ENCODE measurements at places on chromosomes 2 and 18.

DNA sequence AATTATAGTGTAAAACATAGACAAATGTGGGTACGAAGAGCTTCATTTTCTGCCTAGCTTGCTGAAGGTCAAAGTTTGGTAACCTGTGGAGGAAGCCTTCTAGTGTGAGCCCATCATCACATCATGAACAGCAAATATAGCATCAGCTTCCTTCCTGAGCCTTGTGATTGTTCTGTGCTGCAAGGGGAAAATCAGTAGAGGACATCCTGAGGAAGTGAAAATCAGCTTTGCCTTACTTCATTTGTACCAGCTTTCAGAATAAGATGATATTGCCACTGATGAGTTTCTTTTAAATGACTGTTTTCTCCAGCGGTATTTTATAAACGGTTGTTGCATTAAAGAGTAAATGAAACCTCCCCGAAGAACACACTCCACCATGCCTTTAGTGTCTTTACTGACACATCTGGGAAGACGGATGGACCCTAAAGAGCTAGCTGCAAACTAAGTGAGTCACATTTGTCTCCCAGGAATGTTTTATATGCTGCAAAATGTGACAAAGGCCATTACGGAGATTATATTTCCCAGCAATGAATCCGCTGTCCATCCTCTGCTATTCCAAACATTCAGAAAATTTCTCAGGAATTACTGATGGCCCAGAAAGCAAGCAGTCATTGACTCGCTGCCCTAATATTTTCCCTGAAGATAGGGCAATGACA, 1272.8 kb downstream of the SUCLG1 start:
- no peak for DNase-seq

- DNase-seq: no peak
Measured at GRCh38 chr2:134773759-134774742, 55.3 kb upstream of the TMEM163 start.

GRCh38 chr2:120305296-120305695, 40.6 kb upstream of the INHBB start:
- no peak for DNase-seq

- DNase-seq: no peak
Measured at GRCh38 chr2:237553948-237554347, 12.4 kb upstream of the PRLH start.

- DNase-seq: no peak
Measured at GRCh38 chr2:60483401-60483800, 70.1 kb downstream of the BCL11A start.

DNA sequence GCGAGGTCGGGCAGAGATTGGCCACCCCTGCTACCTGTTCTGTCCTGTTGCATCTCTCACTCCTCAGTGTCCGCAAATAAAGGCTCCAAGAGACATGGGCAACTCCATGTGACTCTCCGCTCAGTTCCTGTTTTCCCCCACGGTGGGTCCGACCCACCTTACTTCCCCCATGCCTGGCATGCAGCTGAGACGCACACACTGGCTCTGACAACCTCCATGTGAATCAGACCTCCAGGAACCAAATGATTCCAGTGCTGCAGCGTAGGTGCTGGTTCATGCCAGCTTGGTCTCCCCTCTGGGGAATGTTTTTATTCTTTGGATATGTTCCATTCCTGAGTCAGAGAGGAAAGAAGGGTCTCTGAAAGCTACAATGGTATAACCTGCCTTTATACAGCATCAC, 221.5 kb downstream of the SH3RF3 start:
- no peak for DNase-seq

DNA sequence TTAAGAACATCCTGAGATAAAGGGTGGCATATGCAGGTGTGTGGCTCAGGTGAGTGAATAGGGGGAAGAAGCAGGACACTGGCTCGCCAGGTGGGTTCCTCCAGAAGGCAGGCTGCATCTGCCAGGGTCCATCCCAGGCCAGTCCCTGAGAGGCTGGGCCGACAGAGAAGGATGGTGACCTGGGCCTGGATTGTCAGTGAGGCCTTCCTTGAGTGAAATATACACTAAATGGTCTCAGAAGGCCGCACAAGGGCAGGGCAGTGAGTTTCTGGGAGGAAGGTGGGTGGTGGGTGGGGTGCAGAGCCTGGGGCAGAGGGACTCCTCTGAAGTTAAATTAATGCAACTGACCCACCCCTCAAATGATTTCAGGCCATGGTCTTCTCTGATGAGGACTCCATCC, 182.1 kb downstream of the ANKRD30B start:
- no peak for DNase-seq

- no peak for DNase-seq
Measured at GRCh38 chr18:45920367-45920766, 46.8 kb downstream of the EPG5 start.

DNA sequence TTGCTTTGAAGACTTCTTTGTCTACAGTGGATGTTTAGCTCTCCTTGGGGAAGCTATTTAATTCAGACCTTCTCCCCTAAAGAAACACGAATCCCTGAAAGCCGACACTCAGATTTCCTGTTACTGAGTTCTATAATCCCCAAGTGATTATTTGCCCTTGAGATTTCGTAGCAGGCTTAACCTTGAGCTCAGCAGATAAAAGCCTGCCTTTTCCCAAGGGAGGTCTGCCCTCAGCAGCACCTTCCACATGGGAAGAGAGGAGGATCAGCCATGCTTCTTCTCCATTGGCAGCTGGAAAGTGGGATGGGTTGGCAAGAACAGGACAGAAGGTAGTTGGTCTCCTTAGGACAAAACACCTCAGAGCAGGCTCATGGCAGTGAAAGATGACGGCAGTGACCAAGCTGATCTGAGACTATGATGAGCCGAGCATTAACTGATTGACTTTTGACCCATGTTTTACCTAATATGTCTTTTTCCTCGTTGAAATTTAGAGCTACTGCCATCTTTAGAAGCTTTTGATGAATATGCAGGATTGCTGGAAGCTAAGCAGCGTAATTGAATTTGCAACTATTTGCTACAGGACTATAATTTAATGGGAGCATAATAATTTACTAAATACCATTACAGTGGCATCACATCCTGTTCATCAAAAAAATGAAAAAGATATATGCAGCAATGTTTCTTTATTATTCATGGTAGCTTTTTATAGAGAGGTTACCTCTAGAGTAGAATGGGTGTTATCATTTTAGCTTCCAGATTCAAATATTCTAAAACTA, 511.1 kb upstream of the ID2 start:
- no peak for DNase-seq

DNA sequence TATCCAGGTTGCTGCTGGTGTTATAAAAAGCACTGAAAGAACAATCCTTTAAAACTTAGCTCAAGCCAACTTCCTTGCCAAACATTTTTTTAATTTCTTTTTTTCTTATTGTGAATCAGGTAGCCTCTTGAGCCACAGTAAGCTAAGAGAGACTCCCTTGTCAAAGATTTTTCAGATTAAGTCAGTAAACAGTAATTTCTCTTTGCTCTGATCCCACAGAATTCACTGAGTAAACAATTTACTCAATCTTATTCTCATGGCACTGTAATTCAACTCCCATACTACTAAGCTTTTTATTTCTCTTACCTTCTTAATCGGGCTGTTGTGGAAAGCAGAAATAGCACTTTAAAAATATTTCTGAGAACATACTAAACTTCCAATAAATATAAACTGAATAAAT, 82.7 kb downstream of the C2orf74 start:
- DNase-seq: no peak

- DNase-seq: no peak
Measured at GRCh38 chr2:101293544-101293943, 15.0 kb downstream of the RNF149 start.

GRCh38 chr18:39635966-39636365, 2070.4 kb upstream of the CELF4 start:
- no peak for DNase-seq

GRCh38 chr2:238803996-238804870, 43.7 kb upstream of the TWIST2 start:
- DNase-seq: no peak

GRCh38 chr18:39166776-39167175, 1601.2 kb upstream of the CELF4 start:
- DNase-seq: no peak

- DNase-seq: no peak
Measured at GRCh38 chr2:172013396-172013795, 13.6 kb downstream of the METAP1D start.

GRCh38 chr2:147378403-147378802, 466.4 kb upstream of the ACVR2A start:
- no peak for DNase-seq

GRCh38 chr2:73177645-73178255, 24.6 kb upstream of the NOTO start:
- DNase-seq: no peak

GRCh38 chr2:3535794-3536681, 16.7 kb upstream of the ADI1 start:
- DNase-seq: no peak

- no peak for DNase-seq
Measured at GRCh38 chr2:85772019-85772745, 18.4 kb downstream of the ATOH8 start.

DNA sequence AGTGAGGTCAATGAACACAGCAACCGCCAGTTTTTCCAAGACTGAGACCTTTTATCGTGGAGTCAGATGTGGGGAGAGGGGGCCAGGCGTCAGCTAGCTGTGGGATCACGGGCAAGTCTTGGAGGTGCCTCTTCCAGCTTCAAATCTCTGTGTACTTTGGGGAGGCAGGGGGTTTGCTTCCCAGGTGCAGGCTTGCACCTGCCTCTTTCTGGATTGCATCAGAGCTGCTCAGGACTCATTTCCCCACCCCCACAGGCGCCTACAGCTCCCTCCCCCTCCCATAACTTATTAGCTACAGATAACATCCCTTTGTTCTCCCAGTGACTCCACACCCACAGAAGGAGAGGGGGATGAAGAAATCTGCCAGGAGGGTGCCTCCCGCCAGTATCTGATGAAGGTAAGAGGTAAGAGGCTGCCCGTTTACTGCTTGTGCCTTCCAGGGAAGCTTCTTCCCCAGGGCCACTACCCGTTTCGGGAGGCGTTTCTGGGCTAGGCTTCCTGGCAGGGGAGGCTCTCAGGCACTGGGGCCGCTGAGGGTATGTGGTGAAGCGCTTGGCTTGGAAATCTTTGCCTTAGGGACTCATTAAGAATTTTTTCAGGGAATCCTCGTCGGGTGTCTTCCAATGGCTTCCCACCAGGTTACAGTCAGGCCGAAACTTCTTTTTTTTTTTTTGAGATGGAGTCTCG, 18.8 kb upstream of the MRPL33 start:
- no peak for DNase-seq

DNA sequence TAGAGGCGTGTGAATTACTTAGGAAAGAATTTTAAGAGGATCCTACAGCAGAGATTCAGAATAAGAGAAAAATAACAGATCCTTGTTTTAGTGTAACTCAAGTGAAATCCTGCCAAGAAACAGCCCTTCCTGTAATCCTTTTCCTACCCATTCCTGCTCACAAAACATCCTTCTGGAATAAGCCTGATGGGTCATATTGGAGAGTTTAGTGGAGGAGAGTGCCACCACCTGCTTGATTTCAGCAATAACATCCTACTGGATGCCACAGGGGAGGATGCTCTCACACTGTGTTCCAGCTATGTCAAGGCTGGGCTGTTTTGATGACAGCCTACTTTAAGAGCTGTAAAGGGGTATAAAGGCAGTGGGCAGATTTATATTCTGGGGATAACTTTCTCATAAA, 54.8 kb upstream of the CCDC178 start:
- no peak for DNase-seq

DNA sequence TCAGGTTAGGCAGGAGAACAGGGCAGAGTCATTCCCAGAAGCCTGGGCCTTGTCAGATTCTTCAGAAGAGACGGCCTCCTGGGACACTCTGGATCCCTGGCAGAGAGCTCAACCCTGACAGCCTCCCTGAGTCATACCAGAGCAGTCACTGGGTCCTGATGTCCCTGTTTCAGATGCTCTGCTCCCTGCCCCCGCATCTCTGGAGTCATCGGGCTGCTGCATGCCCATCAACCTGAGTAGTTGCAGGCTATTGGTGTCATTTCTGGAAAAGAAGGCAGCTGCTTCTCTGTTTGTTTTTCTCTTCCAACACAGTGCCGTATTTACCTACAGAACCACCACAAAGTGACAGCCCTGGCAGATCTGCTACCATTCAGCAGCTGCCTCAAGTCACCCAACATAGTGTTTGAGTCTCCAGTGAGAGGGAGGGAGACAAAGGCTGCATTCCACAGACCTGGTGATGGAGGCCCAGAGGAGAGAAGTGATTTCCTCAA, 145.1 kb downstream of the B3GNT2 start:
- no peak for DNase-seq

- DNase-seq: no peak
Measured at GRCh38 chr2:150282771-150283371, 204.6 kb downstream of the RND3 start.

DNA sequence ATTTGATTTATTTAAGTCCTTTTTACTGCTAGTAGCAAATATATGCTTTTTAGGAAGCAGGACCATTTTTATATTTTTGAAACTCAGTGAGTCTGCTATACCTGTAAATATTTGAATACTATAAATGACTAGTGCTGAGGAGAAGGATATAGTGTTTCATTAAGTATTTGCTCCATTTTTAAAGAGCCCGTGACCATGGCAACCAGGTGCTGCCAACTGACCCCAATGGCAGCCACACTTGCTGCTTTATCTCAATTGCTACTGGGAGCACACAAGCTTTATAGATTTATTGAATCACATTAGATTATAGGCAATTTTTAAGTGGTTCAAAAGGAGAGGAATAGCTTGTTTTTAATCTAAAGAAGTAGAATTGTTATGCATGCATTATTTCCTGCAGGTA, 142.0 kb downstream of the SCG2 start:
- DNase-seq: no peak
